ENCODE measurements at places on chromosomes 13 and 19.
A peak's percentile ranks its signal among the peaks of the same experiment; 100 is the strongest.

DNA sequence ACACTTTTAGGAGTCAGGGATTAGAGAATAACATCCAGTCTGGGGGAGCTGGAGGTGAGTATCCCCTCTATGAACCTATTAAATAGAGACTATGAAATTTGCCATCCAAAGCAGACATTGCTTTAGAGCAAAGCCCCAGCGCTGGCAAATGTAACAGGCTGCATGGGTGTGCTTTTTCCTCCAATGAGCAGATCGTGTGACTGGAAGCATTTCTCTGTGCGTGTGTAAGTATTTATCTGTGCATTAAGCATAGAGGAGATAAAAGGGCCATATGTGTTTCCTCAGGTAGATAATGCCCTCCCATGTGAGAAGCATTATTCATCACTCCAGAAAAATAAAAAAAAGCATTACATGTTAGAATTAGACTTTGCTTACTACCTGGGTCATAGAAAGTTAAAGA, 924 bp downstream of the TNFSF13B start:
- no peak for DNase-seq

GRCh38 chr19:41869374-41869955, 7.6 kb upstream of the CD79A start:
- no peak for DNase-seq

DNA sequence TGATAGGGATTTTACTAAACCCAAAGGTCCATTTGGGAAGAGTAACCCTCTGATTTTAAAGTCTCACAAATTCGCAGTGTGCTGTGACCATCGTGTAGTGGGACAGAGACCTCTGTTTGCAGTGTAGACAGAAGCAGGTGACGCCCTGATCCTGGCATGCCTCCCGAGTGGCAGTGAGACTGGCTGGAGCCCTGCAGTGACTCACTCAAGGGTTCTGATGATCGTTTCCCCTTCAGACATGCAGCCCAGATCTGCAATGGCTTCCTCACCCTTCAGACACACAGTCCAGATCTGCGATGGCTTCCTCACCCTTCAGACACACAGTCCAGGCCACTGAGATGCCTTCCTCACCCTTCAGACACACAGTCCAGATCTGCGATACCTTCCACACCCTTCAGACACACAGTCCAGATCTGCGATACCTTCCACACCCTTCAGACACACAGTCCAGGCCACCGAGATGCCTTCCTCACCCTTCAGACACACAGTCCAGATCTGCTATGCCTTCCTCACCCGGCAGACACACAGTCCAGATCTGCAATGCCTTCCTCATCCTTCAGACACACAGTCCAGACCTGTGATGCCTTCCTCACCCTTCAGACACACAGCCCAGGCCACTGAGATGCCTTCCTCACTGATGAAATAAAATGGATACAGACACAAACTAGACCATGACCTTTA, 125.2 kb downstream of the ATP11A start:
- DNase-seq: no peak

DNA sequence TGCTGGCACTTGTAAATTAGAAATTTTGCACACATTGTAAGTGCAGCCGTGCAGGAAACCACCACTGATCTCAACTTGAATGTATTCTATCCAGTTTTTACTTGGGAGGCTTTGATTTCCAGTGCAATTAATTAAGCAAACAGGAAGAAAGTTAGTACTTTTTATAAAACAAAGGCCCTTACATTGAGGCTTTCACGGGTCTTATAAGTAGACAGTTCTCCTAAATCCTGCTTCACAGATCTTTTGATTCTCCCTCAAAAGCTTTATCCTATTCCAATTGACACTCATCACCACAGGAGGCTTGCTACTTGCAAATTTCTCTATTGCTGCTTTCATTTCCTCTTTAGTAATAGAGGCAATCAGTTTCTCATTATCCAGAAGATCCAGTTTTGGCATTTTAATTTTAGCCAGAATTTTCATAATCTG, 90.1 kb downstream of the ERCC5 start:
- DNase-seq: no peak

DNA sequence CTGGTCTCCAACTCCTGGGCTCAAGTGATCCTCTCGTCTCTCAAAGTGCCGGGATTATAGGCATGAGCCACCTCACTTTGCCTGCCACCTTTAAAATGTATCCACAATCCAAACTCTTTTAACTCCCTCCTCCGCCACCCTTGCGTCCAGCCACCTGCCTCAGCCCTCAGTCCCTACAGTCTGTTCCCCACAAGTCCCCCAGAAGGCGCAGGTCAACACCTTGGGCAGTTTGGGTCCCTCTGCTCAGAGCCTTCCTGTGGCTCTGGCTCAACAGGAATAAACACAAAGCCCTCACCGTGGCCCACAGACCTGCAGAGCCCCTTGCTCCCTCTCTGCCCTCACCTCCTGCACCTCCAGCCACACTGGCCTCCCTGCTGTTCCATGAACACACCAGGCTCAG, 7.5 kb upstream of the EMC10 start:
- DNase-seq: no peak

GRCh38 chr19:6476155-6476895, 5.3 kb downstream of the DENND1C start:
- peak; percentile 34 for DNase-seq

GRCh38 chr13:70275841-70276240, 167.6 kb upstream of the KLHL1 start:
- no peak for DNase-seq

DNA sequence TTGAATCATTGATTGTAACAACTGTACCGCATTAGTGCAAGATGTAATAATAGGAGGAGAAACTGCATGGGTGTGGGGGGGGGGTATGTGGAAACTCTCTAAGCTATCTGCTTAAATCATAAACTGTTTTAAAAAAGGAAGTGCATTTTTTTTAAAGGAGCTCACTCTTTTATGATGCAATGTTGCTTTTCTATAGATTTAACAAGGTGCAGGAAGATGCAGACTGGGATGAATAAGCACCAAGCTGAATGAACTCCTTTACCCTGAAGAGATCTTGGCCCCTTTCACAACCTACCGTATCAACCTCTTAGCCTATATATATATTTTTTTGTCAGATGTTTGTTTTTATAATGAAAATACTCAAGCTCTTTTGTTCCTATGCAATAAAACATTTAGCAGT, 95.9 kb downstream of the AKAP11 start:
- DNase-seq: no peak

DNA sequence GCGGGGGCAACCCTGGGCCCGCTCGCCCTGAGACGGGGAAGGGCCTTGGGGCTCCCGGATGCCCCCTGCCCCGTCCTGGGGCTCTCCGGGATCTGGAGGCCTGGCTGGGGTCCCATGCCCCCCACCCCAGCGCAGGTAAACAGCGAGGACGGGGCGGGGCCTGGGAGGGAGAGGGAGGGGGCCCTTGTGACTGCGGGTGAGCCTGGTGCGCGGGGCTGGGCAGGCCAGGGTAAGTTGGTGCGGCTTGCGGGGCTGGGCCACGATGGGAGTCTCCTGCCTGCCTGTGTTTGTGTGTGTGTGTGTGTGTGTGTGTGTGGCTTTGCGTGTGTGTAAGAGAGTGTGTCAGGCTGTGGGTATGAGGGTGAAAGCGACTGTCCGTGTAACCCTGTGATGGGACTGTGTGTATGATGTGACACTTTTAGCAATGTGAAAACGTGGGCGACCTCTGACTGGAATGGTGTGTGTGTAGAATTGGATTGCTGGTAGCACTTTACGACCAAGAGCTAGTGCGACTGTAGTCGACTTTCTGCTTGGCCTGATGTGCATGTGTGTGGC, 426 bp downstream of the KLC3 start:
- no peak for DNase-seq
